ENCODE measurements at places on chromosomes 16 and 17.

DNA sequence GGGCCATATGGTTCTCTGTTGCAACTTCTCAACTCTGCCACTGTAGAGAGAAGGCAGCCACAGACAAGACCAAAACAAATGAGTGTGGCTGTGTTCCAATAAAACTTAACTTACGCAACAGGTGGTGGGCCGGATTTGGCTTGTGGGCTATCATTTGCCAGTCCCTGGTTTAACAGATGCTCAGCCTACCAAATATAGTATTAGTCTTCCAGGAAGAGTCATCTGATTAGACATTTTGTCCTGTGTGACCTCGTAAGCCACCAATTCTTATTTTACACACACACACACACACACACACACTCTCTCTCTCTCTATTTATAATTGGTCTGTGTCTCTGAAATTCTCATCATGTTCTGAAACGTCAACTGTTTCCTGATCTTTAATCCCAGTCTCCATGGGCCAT, 245.9 kb downstream of the XYLT1 start:
- peak; percentile 71 for DNase-seq

DNA sequence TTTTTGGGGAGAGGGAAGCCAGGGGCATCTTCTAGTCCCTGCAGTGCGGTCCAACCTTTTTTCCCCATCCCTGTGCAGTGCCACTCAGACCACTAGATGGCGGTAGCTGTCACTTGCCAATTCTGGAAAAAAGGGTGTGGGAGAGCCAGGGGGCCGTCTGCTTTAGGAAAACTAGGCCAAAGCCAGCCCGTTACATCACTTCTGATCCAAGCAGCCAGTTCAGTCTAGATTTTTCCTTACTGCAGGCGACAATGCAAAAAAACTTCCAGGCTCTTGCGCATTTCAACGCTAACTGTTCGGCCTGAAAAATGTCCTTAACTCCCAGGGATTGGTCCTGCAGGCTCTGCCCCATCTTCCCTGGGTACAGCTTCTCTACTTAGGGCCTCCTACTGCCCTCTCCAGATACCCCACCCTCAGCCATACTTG, 69.2 kb upstream of the CES5A start:
- peak; percentile 85 for DNase-seq

GRCh38 chr17:53470626-53471025, 352.1 kb upstream of the KIF2B start:
- DNase-seq: no peak

GRCh38 chr17:58504826-58505351, 9.5 kb downstream of the MTMR4 start:
- no peak for DNase-seq

DNA sequence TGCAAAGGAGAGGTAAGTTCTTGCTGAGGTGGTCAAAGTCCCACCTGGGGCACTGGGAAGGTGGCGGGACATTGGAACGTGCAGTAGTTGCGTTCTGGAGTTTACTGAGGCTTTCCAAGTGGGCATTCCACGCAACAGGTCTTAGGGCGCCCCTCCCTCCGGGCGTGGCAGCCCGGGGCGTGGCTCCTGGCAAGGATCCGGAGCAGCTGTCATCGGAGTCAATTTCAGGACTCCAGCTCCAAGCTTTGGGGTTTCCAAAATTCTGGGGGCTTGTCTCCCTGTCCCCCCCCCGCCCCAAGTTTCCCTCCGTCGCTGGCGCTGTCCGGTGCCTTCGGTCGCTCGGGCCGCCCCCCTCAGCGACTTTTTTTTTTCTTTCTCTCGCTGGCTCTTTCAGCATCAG, 43.1 kb upstream of the AMZ2 start:
- DNase-seq: peak; percentile 67

DNA sequence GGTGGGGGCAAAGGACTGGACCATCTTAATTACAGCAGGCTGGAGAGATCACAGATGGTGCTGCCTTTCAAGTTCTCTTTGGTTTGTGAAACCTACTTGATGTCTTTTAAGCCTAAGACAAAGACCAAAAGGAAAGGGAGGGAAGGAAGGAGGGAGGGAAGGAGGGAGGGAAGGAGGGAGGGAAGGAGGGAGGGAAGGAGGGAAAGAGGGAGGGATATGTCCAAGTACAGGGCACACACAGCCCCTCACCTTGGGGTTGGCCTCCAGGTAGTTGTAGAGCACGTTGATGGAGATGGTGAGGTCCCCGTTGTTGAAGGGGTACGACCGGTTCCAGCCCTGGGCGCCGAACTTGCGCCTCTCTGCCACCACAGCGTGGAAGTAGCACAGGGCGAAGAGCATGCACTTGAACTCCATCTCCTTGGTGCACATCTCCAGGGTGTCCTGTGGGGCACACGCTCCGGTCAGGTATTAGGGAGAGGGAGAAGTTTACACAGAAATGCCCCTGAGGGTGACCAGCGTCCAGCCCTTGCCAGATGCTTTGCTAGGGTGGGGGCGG, 55.4 kb downstream of the PGS1 start:
- DNase-seq: no peak

DNA sequence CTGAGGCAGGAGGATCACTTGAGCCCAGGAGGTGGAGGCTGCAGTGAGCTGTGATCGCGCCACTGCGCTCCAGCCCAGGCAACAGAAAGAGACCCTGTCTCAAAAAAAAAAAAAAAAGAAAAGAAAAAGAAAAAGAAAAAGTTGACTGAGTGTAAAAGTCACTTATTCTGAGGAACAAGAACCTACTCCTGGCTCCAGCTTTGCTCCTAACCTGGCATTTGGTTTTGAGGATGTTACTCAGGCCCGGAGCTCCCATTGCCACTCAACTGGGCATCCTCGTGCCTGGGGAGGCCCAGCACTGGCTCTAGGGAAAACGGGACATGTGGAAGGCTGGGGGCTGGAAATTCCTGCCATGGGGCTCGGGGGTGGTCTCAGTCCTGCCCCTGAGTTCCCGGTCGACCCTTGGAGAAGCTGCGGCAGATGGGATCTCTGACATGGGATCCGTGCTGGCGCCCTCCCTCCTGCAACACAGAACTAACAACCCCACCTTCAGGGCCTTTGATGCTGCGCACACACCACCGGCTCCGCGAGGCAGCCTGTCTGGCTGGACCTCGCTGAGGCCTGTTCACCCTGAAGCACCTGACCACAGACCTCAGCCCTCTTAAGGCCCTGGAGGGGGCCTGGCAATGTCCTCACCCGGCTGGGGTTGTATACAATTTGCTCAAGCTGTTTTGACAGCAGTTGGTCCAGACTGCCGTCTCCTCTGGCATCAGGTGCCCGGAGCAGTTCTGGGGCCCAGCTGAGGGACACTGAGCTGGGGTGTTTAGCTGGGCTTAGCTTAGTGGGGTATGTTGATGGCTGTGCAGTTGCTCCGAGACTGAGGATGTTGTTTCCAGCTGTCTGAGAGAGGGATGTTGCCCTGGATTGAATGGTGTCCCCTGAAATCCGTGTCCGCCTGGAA, 12.3 kb downstream of the CD7 start:
- no peak for DNase-seq
